ENCODE measurements at places on chromosomes 11 and 22.

GRCh38 chr11:82722231-82722630, 11.4 kb downstream of the FAM181B start:
- no peak overlapping the region for H3K4me3 ChIP-seq
- no peak for DNase-seq
- H3K27ac ChIP-seq, result no peak overlapping the region
- no peaks in the 10 kb centered on the region for H3K4me1 ChIP-seq

DNA sequence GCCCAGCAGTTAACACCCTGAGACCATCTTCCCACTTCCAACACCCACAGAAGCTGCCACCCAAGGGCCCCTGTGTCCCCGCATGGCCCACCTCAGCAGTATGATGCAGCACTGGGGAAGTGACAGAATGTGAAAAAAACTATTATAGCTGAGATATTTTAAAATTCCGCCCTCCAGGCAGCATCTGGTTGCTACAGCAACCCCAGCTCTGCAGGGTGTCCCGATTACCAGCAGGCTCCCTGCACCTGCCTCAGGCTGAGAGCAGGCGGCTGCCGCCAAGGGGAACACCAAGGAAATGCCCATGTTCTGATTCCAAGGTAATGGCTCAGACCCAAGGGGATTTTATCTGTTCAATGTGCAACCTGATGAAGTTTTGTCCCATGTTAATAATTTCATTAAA, 10.5 kb upstream of the TMEM121B start:
- no peak for DNase-seq
- H3K27me3 ChIP-seq, result no peaks in the 10 kb centered on the region
- H3K4me1 ChIP-seq, result peaks cover 4% of the 10 kb centered on the region
- no peak overlapping the region for H3K4me3 ChIP-seq

- H3K27ac ChIP-seq, result no peak overlapping the region
- peaks cover 11% of the 10 kb centered on the region for H3K4me1 ChIP-seq
- no peaks in the 10 kb centered on the region for H3K36me3 ChIP-seq
- no peak overlapping the region for H3K4me3 ChIP-seq
- H3K27me3 ChIP-seq, result peaks cover 9% of the 10 kb centered on the region
Observed at GRCh38 chr22:18071968-18072310, 5.9 kb upstream of the PEX26 start.

DNA sequence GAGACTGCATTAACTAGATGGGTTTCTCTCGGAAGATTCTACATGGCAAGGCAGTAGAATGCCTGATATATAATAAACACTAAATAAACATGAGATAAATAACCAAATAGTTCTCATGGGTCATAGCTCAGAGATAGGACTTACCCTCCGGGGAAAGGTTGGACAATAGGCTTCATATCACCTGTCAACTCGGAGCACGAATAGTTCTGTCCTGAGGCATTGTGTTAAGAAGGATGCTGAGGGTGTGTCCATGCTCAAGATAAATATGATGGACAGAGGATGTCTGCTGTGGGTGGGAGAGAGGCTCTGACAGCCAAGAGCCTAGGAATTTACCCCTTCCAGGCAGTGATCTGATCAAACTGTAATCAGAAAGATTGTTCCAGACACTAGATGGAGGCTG, 474.0 kb downstream of the MIAT start:
- H3K4me3 ChIP-seq, result no peak overlapping the region
- no peak overlapping the region for H3K27ac ChIP-seq
- H3K27me3 ChIP-seq, result peaks cover 13% of the 10 kb centered on the region
- DNase-seq, result no peak
- no peaks in the 10 kb centered on the region for H3K36me3 ChIP-seq

- no peaks in the 10 kb centered on the region for H3K27me3 ChIP-seq
- no peak for DNase-seq
- peaks cover 16% of the 10 kb centered on the region for H3K36me3 ChIP-seq
Observed at GRCh38 chr11:114399490-114400215, 658 bp downstream of the C11orf71 start.

- no peaks in the 10 kb centered on the region for H3K27me3 ChIP-seq
- no peak overlapping the region for H3K27ac ChIP-seq
- DNase-seq, result no peak
- H3K4me3 ChIP-seq, result no peak overlapping the region
Observed at GRCh38 chr11:104462341-104462740, 298.4 kb upstream of the PDGFD start.
